ENCODE measurements at places on chromosomes 11 and 22. TPM values are rescaled to one million over a fixed set of nuclear protein-coding genes. Genes with fewer than 3 reads are reported as not detected.

DNA sequence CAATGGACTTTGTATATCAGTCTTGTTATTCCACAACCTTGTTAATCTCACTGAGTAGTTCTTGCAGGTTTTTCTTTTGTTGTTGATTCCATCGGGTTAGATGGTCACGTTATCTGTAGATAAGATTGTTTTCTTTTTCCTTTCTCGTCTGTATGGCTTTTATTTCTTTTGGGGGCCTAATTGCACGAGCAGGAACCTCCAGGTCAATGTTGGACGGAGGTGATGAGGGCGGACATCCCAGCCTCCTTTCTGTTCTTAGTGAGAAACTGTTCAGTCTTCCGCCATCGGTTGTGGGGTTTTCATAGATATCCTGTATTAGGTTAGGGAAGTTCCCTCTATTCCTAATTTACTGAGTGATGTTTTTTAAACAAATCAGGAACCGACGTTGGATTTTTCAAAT, 4.8 kb upstream of the PRR33 start:
- DNase-seq = no peak

CHRM1 gene
- total RNA-seq = not detected

GRCh38 chr11:60378354-60378753, at the start of gene MS4A7:
MS4A7 (plus strand) TSS chr11:60378532; CDS start chr11:60383142, 4,610 bp downstream.
- no peak for DNase-seq

- DNase-seq = no peak
These were observed 90.4 kb downstream of the CWC15 start for GRCh38 chr11:94882931-94883330.

- DNase-seq = peak; percentile 47
These were observed 14.9 kb downstream of the TMEM258 start for GRCh38 chr11:61777234-61778090.

DNA sequence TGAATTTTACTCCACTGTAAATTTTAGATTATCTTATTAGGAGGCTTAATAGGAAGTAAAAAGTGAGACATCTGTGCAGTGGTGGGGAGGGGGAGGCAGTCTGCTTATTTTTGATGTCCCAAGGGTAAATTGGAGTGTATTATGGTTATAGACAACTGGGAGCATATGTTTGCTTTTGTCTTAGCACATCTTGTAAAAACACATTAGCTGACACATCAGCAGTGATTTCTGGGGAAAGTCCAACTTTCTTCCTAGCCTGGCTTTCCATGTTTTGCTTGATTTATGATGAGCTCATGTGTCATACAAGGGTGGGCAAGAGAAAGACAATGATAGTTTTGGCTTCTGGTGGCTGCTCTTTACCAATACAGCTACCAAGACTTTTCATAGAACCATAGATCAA, 4.0 kb downstream of the ANO3 start:
- DNase-seq = peak; percentile 6

GRCh38 chr11:119130662-119131061, 9.3 kb downstream of the HINFP start:
- DNase-seq = no peak

UBQLNL gene
- 0.32 TPM for total RNA-seq

DNA sequence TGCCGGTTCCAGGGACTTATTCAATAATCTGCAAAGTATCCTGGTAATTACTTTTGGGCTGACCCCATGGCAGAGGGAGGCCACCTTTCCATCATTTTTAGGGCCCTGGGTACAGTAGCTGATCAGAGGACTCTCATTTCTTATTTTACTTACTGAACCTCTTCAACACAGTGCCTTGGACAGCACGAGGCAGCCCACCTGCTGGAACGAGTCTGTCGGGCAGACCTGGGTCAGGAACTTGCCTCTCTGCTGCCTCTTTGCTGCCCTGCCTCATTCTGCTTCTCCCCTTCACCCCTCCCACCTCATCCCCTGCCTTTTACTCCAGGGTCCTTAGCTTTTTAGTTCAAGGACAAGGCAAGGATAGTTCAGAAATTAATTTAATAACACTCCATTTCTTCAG, 204.5 kb downstream of the CSNK2A3 start:
- DNase-seq = no peak

Data from GM23248 (cell line).